ENCODE measurements at places on chromosomes 4 and X. TPM values are rescaled to one million over a fixed set of nuclear protein-coding genes. Genes with fewer than 3 reads are reported as not detected.

GRCh38 chrX:71622576-71623450 is 4.5 kb upstream of the CXCR3 start:
- peak; percentile 87 for DNase-seq

- DNase-seq: no peak
Observed at GRCh38 chrX:80578517-80579105, 158.4 kb downstream of the TENT5D start.

- DNase-seq: no peak
Observed at GRCh38 chr4:33711826-33712225, 2532.5 kb downstream of the ARAP2 start.

GRCh38 chr4:72290737-72291136 is 258.9 kb downstream of the NPFFR2 start:
- DNase-seq: no peak

- DNase-seq: no peak
Observed at GRCh38 chrX:134685668-134686067, 27.4 kb upstream of the PLAC1 start.

- no peak for DNase-seq
Observed at GRCh38 chrX:150848914-150849365, 49.5 kb downstream of the CD99L2 start.

DNA sequence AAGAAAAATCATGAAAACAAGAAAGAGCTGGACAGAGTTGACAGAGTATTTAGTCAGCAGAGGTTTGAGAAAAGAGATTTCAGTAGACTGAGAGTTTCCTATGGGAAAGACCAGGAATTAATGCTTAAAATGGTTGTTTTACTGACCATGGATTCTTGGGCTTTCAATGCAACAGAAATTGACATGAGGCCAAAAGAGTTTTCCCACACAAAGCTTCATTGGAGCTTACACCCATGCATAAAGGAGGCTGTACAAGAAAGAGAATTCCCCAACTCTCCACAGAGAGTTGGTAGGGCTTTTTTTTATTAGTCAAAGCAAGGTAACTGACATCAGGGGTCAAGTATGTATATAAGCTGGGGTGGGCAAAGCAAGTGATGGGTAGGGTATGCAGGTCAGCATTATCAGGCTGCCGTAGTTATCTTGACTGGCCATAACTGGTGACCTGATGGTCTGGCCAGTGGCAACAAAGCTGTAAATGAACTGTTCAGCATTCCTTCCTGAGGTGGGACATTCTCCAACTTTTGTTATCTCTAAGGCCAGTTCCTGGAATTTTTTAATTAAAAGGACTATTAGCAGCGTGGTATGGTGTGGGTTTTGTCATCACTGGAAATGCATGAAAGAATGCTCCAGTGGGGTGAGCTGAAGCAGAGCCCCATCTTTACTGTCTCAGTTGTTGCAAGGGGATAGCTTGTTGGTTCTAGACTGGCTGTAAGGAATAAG is 117.0 kb downstream of the ADAM29 start:
- no peak for DNase-seq

GRCh38 chrX:106875151-106875550 is 28.0 kb downstream of the RIPPLY1 start:
- DNase-seq: no peak

DNA sequence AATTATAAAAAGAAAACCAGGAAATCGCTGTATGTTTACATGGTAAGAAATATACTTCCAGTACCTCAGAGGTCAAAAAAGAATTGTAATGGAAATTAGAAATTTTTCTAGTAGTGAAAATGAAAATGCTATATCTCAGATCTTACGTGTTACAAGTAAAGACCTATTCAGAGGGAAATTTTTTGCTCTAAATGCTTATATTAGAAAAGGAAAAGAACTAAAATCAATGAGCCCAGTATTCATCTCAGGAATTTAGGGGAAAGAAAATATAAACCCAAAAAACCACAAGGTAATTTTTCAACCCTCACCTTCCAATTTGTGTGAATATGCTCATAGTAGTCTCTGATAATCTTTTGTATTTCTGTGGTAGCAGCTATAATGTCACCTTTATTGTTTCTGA is 145.6 kb downstream of the RAP1GDS1 start:
- DNase-seq: no peak

- DNase-seq: no peak
Observed at GRCh38 chr4:122512430-122512829, 55.9 kb upstream of the IL2 start.

- DNase-seq: no peak
Observed at GRCh38 chr4:82677327-82677726, 115.5 kb upstream of the TMEM150C start.

DNA sequence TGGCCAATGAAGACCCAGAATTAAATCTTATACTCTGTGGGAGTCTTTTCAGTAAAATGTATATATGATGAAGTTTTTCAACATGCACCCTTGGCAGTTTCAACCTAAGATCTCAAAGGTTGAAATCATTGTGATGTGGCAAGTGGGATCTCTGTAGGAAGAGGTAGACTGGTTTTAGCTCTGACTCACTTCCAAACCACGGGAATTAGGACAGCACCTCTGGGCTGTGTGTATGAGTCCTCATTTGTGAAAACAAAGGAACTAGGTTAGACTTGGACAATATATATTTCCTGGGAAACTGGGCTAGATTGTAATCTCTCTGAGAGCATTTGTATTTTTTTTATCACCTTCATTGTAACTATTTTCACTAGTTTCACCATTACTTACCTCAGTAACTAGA is 333.0 kb downstream of the ADGRL3 start:
- DNase-seq: no peak

GRCh38 chr4:102604222-102604940 is 103.2 kb downstream of the NFKB1 start:
- DNase-seq: no peak

- no peak for DNase-seq
Observed at GRCh38 chrX:12814420-12814819, 23.2 kb downstream of the PRPS2 start.

GRCh38 chrX:109619771-109620170 is 5.2 kb downstream of the KCNE5 start:
- no peak for DNase-seq

The TMEM255A gene
- total RNA-seq: 4.3 TPM

The SEC31A gene
- total RNA-seq: 297 TPM

The UGT2B11 gene
- total RNA-seq: not detected

The SH3BGRL gene
- 199 TPM for total RNA-seq

The ZNF81 gene
- total RNA-seq: 13.3 TPM
